ENCODE measurements at places on chromosomes 6 and 20. TPM values are rescaled to one million over a fixed set of nuclear protein-coding genes. Genes with fewer than 3 reads are reported as not detected.

PAK5 gene
- not detected for total RNA-seq

RIN2 gene
- total RNA-seq, result 22.3 TPM

ESR1 gene
- not detected for total RNA-seq

MSH5 gene
- 9.3 TPM for total RNA-seq

CNR1 gene
- 1.3 TPM for total RNA-seq

COL10A1 gene
- total RNA-seq, result not detected

C4A gene
- total RNA-seq, result 2.1 TPM

HAO1 gene
- total RNA-seq, result not detected

All from mesangial cell (primary cell).